ENCODE measurements at places on chromosomes 3 and 15. TPM values are rescaled to one million over a fixed set of nuclear protein-coding genes. Genes with fewer than 3 reads are reported as not detected.

DNA sequence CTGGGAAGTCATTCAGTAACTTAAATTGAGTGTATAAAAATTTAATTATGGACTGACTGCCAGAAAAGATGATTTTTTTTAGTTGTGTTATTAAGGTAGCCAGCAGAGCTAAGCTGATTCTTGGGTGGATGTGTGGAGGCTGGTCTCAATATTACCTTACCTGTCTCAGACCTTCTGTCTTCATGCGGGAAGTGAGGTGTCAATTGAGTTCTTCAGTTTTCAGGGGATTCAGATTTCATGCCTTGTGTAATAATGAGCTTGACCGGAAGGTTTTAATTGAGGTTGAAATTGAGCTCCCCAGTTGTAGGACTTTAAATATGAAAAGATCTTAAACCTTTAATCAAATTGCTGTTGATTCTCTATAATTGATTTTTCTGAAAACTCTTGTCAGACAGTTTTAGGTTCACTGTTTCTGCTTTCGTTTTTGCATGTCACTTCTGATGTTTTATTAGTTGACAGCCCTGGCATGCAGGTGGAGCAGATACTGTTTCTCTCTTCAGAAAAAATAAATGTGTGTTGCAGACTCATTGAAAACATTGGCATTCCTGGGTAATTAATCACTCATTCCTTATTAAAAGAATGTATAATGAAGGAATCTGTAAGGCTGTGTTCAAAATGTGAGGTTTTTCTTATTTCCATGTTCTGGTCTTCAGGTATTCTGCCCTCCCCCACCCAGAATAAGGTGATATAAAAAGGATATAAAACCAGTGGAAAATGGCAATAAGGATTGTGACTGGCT, 54.5 kb downstream of the PSMD6 start:
- DNase-seq, result no peak

GOLGA8G gene
- not detected for polyA plus RNA-seq

HTR3E gene
- polyA plus RNA-seq, result not detected

ATP13A5 gene
- polyA plus RNA-seq, result not detected

GABRA5 gene
- not detected for polyA plus RNA-seq

GRCh38 chr15:31046759-31047359, 54.7 kb downstream of the TRPM1 start:
- no peak for DNase-seq

- no peak for DNase-seq
Measured at GRCh38 chr3:3305084-3305483, 125.6 kb upstream of the CRBN start.

FANCD2OS gene
- polyA plus RNA-seq, result not detected

ZPLD1 gene
- polyA plus RNA-seq, result not detected

PRKAR2A gene
- polyA plus RNA-seq, result 10.4 TPM
